ENCODE measurements at places on chromosomes 7 and 10.

- no peak for DNase-seq
These were observed 17.9 kb downstream of the PAPSS2 start for GRCh38 chr10:87677595-87677994.

- DNase-seq = no peak
These were observed 6.4 kb downstream of the ADCK2 start for GRCh38 chr7:140679186-140679585.

DNA sequence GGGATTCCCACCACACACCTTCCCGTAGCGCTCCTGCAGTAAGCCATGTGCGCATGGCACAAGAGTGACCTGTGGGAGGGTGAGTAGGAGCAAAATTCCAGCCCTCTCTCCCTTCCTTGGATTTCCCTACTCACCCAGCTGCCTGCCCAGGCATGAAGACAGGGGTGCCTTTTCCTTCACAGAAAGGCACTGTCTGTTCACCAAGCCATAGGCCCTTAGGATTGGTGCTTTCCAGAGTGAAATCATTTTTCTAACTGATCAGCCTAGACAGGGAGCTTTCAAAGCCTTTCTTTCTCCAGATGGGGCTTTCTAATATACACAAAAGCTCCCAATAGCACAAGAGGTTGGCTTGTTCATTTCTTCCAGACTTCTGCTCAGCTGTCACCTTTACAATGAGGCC lies 79.7 kb downstream of the CTTNBP2 start:
- no peak for DNase-seq

GRCh38 chr7:121562259-121562658 lies 166.2 kb upstream of the FAM3C start:
- no peak for DNase-seq

GRCh38 chr7:38199782-38200181 lies 21.7 kb downstream of the STARD3NL start:
- no peak for DNase-seq

DNA sequence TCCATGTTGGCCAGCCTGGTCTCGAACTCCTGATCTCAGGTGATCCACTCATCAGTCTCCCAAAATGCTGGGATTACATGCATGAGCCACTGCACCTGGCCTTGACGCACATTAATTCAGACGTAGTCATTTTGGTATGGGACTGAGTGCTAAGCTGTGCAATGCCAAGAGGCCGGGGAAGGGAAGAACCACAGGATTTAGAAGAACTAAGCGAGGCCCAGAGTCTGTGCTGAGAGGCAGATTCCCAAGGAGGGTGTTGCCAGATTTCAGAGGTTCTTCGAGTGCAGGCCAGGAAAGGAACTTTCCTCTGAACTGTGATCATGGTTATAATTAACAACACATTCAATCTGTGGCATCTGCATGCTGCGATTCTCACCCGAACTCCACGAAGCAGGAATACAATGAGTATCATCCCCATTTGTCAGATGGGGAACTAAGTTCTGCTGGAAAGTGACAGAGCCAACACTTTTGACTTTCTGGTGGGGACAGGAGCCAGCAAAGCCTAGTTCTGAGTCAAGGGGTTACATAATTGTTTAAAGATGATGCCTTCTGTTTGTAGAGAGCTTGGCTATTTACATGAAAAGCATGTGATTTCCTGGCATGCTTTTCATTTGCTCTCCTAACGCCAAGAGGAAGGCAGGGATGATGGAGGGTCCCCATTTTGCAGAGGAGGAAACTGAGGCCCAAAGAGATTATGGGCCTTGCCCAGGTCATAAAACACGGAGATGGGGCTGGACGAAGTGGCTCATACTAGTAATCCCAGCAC lies 6.2 kb upstream of the ZAN start:
- DNase-seq = no peak

- no peak for DNase-seq
These were observed 47.2 kb downstream of the OSBPL3 start for GRCh38 chr7:24932815-24933214.

GRCh38 chr10:119782981-119783664 lies 57.3 kb downstream of the INPP5F start:
- no peak for DNase-seq

- no peak for DNase-seq
These were observed 59.7 kb downstream of the GPR85 start for GRCh38 chr7:113026941-113027340.

DNA sequence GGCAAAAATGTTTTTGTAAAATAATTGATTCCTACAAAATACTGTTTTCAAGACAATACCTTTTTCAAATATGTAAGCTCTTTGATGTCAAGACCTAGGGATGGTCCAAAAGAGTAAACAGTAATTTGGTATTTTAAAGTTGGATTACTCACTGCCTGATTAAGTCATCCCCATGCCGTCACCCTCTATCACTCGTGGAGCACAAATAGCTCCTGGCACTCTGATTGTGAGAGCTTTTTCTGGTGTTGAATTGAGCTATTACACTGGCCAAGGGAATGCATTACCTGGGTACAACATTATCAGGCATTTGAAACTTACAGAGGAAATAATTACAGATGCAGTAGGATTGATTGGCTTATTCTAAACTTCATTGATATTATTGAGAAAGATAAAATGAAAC lies 231.9 kb upstream of the GRM3 start:
- DNase-seq = no peak

DNA sequence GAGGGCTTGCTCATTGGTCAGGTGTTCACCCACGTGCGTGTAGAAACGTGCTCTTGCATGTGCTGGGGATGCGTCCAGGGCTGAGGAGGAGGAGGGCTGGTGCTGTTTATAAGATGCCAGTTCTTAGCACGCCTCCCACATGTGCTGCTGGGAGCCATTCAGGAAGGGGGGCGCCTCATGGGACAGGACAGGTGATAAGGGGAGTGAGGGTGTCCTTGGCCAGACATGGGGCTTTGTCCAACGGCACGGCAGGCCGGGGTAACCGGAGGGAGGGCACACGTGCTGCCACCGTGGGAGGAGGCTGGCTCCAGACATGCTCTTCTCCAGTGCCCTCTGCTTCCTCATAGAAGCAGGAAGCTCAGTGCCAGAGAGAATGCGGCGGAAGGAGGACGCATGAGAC lies 150.0 kb downstream of the ZMYND11 start:
- DNase-seq = no peak

- peak; percentile 15 for DNase-seq
These were observed 27.3 kb downstream of the HYAL4 start for GRCh38 chr7:123871998-123872867.

DNA sequence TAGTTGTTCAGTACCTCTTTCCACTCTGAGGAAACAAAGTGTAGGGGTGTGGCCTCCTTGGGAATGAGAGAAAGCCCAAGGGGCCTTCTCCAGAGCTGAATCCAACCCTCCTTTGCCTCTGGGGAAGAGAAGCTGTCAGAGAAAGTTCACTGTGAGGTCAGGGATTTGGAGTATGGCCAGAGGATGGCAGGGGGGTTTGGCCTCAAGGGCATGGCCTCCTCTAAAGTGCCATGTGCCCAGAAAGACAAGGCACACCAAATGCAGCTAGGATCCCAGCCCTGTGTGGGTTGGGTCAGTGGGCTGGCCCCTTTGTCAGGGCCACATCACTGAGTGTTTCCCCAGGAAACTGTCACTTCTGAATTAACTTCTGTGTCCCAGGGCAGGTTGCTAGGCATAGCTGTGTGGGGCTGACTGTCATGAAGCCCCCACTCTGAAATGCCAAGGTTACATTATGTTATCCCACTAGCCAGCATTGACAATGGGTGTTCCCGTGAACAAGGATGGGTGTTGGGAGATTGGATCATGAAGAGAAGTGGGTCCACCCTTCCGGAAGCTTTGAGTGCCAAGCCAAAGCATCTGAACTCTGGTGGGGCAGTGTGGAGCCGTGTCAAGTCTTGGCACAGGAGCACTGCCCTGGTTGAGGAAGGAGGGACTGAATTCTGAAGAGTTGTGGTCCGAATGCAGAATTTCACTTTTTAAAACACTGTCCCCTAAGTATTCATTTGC lies 123.3 kb downstream of the ZMIZ1 start:
- DNase-seq = no peak

DNA sequence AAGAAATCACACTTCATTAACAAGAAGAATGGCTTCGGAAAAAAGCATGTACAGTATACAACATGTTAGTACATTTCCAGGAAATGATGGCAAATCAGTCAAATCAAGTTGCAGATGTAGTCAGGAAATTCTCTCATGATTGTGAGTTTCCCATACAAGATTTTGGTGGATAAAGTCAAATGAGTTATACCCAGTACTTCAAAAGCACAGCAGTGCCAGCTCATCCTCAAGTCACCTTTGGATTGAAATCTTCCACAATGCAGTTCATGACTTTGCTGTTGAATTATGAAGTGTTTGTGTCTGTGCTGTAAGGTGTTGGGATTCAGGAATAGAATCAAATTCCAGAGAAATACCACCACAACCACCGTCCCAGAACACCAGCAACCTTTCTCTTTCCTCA lies 301.3 kb upstream of the BMPER start:
- no peak for DNase-seq

- no peak for DNase-seq
These were observed 440.5 kb downstream of the GRID1 start for GRCh38 chr10:85926136-85926535.

Measured in Kasumi-1 (cell line).